ENCODE measurements at places on chromosomes 11 and 22.

DNA sequence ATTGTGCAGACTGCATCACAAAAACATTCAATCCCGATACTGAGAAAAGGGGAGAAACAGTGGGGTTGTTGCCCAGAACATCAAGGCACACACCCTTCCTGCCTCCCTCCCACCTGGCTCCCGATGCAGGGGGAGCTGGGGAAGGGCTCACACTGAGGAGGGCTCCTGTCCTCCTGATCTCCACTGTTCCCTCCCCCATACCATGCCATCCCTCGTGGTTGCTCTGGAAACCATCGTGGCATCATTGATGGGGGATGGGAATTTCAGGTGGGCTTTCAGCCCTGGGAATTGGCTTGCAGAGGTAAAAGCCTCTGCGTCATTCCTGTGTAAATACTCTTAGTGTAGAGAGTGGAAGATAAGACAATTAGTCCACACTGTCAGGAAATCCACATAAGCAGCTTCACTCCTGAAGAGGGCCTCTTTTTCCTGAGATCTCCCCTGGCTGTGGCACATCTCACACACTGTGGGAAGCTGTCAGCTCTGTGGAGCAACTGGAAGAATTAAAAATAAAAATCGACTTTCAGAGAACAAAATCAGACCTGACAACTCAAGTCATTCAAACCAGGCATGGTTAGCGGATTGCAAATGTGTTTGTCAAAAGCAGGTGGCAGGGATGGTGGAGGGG is 176.0 kb downstream of the CHST1 start:
- DNase-seq: no peak

DNA sequence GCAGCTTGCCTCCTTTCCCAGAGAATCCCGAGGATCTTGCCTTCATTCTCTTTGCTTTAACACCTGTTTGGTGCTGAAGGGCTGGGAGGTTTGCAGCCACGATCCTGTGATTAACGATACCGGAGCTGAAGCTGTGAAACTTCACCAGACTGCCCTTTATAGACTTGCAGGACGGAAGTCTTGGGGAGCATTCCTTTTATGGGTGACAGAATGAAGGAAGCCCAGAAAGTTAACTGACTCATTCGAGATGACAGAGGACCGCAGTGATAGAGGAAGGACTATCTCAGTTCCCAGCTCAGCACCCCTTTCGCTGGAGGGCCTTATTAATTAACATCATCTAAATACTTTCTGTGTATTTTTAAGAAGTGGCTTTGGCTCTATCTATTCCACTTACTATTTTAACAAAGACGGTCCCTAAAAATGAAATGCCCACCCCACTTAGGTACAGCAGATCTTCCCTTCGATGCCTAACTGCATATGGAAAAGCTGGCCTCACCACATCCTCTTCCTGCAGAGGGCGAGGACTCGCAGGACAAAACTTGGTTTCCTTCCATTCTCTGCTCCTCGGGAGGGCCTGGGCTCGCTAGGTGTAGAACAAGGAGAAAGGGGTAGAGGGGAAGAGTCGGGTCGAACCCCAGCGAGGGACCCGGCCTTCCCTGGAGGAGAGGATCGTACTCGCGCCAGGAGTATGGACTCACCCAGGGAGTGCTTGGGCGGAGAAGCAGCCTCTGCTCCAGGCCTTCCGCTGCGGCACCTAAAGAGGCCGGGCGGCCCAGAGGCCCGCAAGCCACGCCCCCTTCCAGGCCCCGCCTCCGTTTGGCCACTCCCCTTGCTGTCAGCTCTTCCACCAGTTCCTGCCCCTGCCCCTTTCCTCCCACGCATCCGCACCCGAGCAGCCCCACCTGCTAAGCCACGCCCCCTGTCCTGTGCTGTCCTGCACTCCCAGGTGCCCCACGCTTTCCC is 30.7 kb upstream of the USP47 start:
- DNase-seq: no peak

DNA sequence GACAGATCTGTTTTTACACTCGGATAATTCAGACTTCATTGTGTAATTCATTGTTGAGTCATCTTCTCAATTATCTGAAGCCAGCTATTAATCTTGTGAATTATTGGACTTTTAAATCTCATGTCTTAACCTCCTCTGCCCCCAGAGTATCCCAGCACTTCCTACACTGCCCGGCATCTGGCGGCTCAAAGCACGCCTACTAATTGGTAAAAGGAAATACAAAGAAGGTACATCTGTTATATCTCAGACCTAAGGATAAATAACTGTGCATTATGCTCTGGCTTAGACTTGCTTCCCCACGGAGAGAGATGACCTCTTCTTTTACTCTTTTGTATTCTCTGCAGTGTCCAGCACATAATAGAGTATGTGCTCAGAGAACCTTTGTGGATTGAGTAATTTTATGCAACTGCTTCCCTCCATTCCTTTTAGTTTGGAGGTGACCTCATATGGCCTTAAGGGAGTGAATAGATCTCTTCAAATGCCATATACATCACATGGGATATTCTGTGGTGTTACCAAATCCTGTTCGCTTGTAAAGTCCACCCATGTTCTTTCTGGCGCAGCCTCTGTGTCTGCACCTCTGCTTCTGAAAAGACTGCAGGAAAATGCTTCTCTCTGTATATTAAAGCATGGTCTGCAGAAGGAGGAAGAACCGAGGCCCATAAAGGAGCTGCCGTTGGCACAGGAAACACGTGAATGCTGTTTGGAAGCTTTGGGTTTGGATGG is 125.6 kb upstream of the SORL1-AS1 start:
- DNase-seq: no peak

GRCh38 chr22:29012101-29012433 is 49.6 kb downstream of the C22orf31 start:
- DNase-seq: no peak

- no peak for DNase-seq
These were observed 368.6 kb downstream of the OPCML start for GRCh38 chr11:133163463-133164419.

GRCh38 chr11:36530840-36531239 is 20.8 kb upstream of the TRAF6 start:
- no peak for DNase-seq

GRCh38 chr11:69268911-69269310 is 25.0 kb upstream of the MYEOV start:
- no peak for DNase-seq

DNA sequence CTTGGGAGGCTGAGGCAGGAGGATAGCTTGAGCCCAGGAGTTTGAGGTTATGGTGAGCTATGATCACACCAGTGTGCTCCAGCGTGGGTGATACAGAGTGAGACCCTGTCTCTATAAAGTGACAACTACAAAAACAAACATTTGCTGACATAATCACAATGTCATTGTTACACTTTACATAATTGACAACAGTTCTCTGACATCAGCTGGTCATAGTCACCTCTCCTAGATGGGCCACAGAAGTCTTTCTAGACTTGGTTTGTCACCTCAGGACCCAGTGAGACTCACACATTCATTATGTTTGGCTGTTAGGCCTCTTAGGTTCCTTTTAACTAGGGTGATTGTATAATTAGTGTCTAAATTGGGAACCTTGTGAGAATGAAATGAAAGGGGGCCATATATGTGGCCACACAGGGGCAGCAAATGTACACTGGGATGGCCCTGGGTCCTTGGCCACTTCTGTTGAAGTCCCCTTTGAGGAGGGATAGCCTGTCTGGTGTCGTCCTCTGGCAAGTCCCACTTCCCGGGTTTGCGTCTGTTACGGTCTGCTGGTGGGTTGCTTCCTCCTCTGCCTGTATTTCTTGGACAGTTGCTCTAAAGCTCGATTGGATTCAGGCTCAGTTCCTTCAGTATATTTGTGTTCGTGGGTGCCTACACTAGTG is 5.8 kb upstream of the PPIL2 start:
- no peak for DNase-seq

DNA sequence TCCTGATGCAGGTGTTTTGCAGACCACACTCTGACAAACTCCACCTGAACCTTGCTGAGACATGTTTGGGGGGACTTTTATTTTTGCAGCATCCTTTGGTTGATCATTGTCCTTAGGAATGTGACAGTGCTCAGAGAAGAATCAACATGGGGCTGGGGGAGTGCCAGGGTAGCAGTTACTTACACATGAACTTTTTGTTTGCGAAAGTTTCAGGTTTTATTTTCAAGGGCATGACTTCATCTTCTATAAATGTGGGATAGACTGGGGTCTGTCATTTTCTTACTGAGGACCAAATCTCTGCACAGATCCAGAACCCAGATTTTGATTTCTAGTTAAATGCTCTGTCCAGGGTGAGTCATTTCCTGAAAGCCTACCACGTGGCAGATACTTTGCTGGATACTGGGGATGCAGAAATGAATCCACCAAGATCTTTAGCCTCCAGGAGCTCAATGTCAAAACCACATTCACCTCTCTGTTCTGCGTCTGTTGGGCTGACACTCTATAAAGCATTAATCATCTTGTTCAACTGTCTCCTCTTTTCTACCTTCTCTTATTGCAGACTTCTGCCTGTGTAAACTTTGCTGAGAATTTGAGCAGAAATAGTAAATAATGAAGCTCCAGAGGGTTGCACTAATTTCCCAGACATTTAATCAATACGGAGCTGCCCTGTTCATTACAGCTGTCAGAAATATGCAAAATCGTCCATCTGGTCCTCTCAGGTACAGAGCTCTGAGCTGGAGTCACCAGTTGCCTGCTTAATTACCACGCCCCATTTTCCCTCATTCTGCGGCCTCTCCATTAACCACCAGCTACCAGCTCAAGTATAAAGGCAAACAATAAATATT is 387.9 kb downstream of the MIAT start:
- DNase-seq: no peak

GRCh38 chr11:78347956-78348355 is 69.7 kb downstream of the GAB2 start:
- no peak for DNase-seq

DNA sequence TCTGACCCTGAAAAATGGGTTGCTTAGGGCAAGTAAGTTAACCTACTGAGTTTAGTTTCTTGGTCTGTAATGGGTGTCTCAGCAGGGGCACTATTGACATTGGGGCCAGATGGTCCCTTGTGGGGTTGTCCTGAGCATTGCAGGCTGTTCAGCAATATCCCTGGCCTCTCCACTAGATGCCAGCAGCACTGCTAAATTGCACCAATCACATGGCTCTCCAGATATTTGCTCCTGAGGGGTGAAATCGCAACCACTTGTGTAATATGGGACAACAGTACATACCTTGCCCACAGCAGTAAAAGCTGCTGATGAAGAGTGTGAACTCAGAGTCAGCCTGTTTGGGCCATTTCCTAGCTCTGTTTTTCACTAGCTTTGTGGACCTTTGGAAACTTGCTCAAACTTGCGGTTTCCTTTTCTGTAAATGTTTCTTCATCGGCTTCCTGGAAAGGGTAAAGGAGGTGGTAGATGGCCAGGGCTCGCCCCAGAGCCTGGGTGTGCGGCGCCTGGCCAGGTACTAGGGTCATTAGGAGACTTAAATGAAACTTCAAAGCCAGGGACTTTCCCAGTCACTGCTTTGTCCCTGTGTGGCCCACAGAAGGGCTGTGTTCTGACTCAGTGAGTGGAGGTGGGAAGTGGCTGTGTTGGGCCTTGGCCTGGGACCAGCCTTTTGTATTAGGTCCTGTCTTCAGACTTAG is 13.0 kb downstream of the NCF4 start:
- DNase-seq: no peak

GRCh38 chr11:117830072-117830471 is 5.5 kb upstream of the FXYD2 start:
- no peak for DNase-seq

- no peak for DNase-seq
These were observed 3.4 kb upstream of the OR8I2 start for GRCh38 chr11:56089697-56090096.

GRCh38 chr22:49415151-49415951 is 412.3 kb downstream of the BRD1 start:
- DNase-seq: no peak

DNA sequence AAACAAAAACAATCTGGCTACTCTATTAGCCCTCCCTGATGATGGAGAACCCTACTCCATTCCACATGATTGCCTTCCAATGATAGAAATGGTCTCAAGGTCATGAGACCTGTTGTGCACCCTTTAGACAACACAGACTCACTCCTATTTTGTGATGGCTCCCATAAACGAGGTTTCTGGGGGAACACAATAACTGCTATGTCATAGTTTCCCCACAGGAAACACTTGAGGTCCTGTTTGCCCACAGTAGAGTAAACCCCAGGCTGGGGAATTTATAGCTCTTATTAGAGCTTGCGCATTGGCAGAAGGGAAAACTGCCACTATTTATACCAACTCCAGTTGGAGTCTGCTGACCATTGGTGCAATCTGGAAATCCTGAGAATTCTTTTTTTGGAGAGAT is 28.7 kb downstream of the MIF start:
- DNase-seq: no peak

DNA sequence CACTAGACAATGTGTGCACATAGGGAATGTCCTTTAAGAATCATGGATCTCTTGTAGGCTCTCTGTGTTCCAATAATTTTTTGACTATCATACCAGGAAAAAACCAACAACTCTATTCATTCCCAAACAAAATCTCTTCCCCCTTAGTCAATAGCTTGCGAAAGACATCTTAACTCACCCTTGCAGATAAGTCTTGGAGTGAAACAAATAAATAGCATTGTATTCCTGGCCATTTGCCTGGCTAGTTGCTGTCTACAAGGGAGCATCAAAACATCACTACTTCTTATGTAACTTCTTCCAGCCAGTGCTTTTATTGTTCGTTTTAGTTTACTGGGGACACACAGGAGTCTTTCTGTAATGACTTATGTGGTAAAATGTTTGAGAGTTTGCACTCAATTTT is 29.4 kb downstream of the SCN3B start:
- no peak for DNase-seq

DNA sequence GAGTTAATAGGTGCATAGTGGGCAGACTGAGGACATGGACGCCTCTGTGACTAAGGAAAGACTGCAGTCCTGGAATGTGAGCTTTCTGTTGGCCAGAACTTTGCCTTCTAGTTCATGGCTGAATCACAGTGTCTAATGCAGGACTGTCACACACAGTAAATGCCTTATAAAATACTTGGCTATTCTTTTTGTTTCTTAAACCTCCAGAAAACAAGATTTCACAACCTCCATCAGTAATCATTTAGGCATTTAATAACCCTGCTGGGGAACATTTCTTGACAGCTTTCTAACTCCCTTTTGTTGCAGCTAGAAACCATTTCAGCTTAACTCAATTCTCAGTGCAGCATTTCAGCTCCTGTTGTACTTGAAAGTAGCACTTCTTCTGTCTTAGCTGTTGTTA is 335.8 kb upstream of the DDI1 start:
- no peak for DNase-seq

GRCh38 chr11:94151903-94152677 is 23.4 kb downstream of the PANX1 start:
- DNase-seq: no peak

DNA sequence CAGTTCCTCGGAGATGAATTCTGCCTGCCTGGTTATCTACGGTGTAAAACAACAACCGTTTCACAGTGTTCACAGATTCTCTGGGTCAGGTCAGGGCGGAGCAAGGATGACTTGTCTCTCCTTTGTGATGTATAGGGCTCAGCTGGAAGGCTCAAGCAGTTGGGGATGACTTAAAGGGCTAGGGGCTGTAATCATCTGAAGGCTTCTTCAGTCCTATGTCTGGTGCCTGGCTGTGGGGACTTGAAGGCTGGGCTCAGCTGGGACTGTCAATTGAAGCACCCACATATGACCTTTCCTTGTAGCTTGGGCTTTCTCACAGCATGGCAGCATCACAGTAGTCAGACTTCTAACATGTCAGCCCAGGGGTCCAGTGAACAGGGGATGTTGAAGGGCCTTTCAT is 29.3 kb downstream of the EIF3F start:
- DNase-seq: no peak
